DND-41 (cell line): ENCODE measurements at places on chromosomes 6 and 20.

- DNase-seq: no peak
Measured at GRCh38 chr6:30152910-30153610, 8.0 kb downstream of the TRIM10 start.

DNA sequence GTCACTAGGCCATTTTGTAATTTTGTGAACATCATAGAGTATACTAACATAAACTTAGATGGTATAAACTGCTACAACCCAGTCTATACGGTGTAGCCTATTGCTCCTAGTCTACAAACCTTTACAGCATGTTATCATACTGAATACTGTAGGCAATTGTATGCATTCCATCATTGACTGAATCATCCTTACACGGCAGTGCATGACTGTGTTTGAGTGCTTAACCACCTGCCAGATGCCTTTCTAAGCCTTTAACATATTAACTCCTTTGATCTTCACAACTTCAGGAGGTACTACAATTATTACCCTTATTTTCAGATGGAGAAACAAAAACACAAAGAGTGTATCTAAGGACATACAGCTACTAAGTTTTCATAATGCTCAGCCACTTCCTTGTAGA is 14.0 kb downstream of the DPPA5 start:
- DNase-seq: no peak

- no peak for DNase-seq
Measured at GRCh38 chr6:140155451-140156126, 781.1 kb upstream of the CITED2 start.

DNA sequence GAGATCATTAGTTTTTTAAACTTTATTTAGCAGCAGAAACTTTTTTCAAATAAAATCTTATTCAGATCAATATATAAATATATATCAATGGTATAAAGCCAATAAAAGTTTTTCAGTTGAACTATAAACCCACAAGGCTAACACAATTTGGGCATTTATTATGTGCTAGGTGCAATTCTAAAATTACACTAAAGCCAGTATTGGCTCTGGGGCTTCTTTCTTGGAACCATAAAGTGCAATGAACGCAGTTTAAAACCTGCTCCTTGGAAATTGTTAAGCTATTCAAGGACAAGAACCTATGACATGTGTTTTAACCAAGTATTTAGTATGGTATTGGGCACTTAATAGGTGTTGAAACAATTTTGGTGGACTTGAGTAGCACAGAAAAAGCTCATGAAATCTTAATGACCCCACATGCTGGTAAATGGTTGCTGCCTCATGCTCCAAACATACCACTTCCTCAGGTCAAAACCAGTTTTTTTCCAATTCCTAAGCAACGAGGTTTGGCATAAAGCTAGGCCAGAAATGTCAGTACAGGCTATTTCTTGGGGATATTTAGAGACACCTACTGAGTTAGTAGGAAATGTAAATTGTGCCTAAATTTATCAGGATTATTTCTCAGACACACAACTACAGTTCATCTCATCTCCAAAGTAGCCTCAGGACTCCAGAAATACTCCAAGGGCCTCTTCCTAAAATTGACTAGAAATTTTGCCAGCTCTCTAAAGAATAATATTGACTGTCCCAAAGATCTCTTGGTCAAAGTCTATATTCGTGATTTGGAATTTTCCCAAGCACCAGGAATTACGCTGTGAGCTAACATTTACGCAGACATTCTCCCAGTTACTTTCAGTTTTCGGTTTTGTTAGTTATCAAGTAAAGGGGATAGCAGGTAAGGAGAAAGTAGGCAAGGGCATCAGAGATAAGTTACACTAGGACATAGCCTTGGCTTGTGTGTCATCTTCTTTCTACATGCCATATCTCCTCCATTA is 90.9 kb upstream of the LGSN start:
- DNase-seq: no peak

DNA sequence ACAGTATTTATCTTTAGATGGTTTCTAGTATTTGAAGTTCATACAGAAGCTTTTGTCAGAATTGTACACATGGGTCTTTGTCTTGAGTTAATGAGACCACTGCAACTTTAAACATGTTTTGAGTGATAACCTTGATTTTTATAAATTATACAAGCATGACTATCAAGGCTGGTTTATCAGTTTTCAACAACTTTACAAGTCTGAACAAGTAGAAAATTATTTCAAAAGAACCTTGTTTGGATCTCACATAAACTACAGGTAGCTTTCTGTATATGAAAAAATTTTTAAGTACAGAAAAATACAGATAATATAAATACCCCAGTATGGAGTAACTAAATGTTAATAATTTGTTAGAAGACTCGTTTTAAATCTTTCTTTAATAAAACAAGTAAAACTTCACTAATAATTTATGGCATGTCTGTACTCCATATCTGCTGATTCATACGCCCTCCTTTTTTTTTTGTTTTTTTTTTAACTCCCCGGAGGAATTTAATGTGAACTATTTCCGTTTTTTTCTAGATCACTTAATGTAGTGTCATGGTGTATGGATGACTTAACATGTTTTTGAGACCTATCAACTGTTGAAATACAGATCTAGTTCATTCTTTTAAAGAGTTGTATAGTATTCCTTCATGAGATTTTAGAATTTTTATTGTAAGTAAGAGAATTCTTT is 18.3 kb downstream of the VAPB start:
- DNase-seq: no peak

DNA sequence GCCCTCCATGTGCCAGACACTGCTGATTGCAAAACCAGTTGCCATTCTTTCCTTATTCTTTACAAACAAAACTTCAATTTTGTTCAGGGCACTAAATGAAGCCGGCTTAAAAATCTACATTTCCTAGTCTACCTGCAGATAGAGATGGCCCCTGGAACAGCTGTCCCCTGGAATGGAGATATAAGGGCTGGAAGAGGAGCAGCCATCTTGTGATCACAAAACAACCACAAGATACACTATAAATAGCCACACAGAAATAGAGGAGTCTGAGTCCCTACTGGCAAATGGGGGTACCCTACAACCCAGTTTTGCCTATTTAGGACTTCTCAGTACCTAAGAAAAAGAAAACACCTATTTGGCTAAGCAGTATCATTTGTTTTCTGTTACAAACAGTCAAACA is 115.9 kb upstream of the BEND6 start:
- DNase-seq: no peak

DNA sequence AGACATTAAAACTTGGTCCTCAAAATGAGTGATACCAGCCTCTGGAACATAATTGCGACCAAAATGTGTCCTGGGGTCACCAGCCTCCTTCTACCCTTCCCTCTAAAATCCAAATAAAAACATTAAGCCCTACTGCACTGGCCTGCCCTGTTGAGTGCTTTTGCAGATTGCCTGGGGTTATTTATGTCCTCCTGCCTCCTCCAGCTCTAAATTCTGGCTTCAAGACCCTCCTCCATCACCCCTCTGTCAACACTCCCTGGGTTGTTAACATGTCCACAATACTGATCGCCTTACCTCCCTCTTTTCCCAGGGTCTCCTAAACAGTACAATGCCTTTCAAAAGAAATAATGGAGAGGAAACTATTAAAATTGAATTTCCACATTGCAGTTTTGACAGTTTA is 327.5 kb downstream of the NRN1 start:
- no peak for DNase-seq

DNA sequence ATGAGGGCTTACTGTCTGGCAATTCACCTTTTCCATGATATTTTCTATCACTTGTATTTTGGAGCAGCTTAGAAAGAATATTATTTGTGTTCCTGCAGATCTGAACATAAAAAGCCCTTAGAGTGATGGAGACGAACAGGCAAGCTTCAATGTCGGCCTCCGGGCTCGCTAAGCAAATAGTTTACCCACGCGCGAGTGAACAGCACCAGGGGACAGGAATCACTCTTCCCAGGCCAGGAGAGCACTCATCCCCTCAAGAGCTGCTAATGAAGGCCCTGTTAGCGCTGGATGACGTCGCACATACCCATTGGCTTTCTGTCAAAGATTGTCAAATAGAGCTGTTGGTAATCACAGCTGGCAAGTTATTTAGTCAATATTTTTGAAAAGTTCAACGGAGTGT is 395.7 kb downstream of the ZFAND3 start:
- no peak for DNase-seq

GRCh38 chr6:93562582-93562981 is 143.2 kb upstream of the EPHA7 start:
- no peak for DNase-seq

DNA sequence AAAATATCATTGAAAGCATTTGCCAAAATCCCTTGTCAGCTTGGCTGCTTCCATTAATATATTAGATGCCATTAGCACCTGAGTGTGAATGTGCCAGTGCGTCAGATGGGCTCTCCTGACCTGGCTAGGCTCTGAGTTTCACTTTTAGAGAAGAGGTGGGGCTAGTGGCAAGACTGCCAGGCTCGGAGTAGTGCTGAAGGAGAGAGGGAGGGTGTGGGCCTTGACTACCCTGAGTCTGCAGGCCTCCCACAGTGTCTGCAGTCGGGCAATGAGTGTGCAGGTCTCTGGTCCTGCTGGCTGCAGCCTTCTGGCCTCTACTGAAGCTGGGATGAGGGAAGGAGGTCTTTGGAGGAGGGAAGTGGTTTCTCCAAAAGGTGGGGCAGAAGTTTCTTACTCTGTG is 34.6 kb upstream of the PNPLA1 start:
- DNase-seq: no peak

GRCh38 chr20:2839732-2840137 is 720 bp downstream of the PCED1A start:
- DNase-seq: peak; percentile 5

- DNase-seq: no peak
Measured at GRCh38 chr20:2382833-2383232, 2.1 kb downstream of the TGM6 start.

DNA sequence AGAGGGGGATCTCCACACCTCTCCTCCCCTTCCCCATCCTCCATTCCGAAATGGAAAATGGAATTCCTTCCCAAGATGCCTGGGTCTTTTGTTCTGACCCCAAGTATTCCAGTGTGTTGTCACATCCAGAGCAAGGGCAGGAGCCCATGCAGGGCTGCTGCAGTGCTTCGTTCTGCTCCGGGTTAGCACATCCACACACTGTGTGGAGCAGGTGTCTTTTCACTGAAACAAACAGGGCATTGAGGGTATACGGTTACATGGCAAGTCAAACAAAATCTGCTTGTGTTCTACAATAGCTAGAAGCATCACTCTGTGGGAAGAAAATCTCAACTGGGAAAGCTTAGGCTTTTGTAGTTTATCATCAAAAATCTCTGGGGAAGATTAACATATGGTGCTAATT is 56.9 kb downstream of the LYRM2 start:
- no peak for DNase-seq

- no peak for DNase-seq
Measured at GRCh38 chr20:58045579-58045978, 182.9 kb downstream of the ANKRD60 start.

DNA sequence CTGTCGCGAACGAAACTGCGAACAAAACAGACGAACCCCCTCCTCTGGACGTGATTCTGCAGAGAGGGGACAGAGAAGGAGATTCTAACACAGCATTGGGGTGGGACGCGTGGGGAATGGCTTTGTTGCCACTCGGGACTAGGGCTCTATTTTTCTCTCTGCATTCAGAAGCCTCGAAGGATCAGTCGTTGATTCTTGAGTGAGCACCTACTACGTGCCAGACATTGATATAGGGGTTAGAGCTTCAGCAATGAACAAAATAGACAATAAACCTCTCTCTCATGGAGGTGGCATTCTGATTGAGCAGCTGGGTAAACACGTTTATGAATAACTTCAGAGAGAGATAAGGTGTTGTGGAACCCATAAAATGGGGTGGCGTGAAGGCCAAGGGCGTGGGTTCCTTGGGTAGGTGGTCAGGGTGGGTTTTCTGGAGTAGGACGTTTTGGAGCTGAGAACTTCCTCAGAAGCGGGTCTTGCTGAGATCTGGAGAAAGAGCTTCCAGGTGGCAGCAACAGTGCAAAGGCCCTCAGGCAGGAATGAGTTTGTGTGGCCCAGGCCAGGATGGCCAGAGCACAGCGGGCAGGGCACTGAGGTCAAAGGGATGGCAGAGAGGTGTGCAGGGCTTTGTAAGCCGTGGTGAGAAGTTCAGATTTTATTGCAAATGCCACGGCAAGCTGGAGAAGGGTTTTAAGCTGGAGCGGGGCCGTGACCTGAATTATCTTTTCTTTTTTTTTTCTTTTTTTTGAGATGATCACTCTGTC is 884 bp downstream of the SLC2A10 start:
- DNase-seq: no peak

- DNase-seq: no peak
Measured at GRCh38 chr6:135655055-135655454, 157.5 kb upstream of the AHI1 start.

- DNase-seq: no peak
Measured at GRCh38 chr6:15425947-15426346, 180.1 kb downstream of the JARID2 start.

DNA sequence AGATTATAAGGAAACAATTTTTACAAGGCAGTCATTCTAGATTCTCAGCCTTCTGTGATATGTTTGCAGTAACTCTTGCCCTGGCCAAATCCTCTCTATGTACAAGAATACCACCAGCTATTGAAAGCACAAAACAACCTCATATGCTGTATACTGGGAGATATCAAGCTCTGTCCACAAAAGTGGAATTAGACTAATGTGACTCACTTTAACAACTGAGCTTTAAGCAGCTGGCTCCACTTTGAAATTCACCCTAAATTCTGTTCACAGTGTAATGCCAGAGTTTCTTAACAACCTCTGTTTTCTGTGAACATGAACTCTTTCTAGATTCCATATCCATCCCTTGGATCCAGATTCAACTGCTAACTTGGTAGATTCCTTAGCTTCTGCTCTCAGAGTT is 47.6 kb downstream of the CHD6 start:
- DNase-seq: no peak

GRCh38 chr20:51134405-51134804 is 111.5 kb upstream of the KCNG1 start:
- no peak for DNase-seq

GRCh38 chr20:3739054-3739925 is 6.8 kb downstream of the HSPA12B start:
- no peak for DNase-seq

DNA sequence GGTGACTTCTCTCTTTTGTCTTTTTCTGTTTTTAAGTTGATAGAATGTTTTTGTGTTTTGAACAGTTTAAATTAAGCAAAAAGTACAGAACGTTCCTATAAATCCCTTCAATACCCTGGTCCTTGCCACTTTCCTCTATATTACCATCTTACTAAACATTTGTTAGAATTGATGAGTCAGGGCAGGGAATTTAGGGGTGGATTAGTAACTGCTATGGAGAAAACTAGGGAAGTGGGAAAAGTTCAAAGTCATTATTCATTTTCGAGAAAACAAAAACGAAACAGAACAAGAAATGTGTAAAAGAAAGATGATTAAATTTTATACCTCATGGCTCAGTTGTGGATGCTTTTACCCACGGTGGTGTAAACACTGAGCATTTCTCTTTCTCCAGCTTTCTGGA is 240.4 kb upstream of the SULF2 start:
- DNase-seq: no peak
